NCI-H1105 (cell line): ENCODE measurements at places on chromosomes 7 and 10.
A peak's percentile ranks its signal among the peaks of the same experiment; 100 is the strongest.

- DNase-seq = no peak
Measured at GRCh38 chr10:128051548-128051947, 74.7 kb downstream of the MKI67 start.

GRCh38 chr10:54843932-54844331 is 42.9 kb upstream of the PCDH15 start:
- DNase-seq = no peak

- DNase-seq = no peak
Measured at GRCh38 chr7:17007841-17008240, 126.1 kb upstream of the AGR3 start.

GRCh38 chr10:61081301-61081700 is 137.3 kb upstream of the RHOBTB1 start:
- DNase-seq = no peak

- no peak for DNase-seq
Measured at GRCh38 chr10:31754803-31755624, 173.6 kb downstream of the ARHGAP12 start.

DNA sequence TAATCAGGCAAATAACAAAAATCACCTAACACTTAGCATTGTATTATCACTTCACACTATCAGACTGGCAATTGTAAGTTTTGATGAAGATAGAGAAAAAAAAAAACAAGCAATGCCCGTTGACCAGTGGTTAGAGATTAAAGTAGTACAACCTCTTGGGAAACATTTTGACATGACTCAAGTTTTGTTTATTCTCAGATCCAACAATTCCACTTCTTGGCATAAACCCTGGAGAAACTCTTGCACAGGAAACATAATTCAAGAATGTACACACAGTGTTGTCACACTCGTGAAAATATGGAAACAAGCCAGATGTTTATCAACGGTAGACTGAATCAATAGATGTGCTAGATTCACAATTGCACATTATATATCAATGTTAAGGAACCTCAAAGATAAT is 37.2 kb downstream of the FRMD4A start:
- DNase-seq = no peak

- DNase-seq = no peak
Measured at GRCh38 chr7:3244241-3244814, 56.7 kb upstream of the SDK1 start.

DNA sequence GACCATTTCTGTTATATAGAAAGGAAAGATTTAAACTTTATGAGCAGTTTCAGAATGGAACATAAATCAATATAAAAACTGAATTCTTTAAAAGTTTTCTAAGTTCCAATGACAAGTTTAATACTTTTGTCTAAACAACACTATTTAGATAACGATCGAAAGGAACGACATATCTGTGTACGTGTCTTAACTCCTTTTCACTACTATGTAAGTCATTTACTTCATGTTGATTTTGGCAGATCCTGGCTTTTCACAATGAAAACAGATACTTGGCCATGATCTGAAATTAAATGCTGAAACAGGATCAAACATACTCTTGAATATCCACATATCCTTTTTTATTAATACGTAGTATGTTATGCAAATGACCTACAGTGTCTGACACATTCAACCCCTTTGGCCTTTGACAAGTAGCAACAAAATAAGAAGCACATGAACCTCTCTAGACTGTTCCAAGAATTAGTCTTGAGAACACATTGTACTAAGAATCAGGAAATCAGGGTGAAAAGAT is 41.9 kb downstream of the RNLS start:
- no peak for DNase-seq

GRCh38 chr10:103869336-103869735 is 14.0 kb upstream of the SH3PXD2A start:
- DNase-seq = no peak

- DNase-seq = no peak
Measured at GRCh38 chr10:7409045-7409731, 1.6 kb downstream of the SFMBT2 start.

DNA sequence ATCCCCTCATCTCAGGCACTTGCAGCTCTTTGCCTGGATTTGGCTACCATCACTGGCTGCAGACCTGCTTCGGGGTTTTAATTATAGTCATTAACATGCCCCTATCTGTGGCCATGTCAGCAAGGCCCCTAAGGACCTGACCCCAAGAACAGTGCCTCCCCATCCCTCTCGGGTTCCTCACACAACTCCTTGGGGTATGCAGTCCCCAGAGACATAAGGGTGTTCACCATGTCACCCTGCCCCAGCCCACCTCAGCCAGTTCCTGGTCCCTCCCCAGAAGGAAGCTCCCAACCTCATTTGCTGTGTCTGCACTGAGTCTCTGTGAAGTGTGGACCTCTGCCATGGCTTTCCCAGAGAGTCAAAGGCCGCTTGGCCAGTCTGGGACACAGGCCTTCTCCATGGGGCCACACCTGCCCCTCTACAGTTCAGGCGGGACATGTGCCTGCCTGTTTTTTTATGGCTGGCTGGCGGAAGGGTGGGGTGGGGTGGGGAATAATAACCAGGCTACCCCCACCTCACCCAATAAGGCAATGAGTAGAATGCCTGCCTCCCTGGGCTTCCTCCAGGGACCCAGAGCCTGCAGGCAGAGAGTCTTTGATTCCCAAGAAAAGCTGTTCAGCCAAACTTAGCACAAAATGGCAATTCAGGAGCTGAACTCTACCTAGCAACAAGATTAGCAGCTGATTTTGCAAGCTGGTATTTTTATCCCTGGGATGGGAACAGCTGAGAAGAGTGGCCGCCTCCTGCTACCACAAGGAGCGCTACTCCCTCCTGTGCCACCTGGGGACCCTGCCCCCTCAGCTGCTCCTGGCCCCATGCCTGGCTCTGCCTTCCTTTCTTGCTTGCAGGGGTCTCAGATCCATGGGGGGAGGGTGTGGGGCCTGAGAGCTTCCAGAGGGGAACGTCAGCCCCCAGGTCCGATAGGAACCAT is 23.7 kb upstream of the CAMK2B start:
- no peak for DNase-seq

DNA sequence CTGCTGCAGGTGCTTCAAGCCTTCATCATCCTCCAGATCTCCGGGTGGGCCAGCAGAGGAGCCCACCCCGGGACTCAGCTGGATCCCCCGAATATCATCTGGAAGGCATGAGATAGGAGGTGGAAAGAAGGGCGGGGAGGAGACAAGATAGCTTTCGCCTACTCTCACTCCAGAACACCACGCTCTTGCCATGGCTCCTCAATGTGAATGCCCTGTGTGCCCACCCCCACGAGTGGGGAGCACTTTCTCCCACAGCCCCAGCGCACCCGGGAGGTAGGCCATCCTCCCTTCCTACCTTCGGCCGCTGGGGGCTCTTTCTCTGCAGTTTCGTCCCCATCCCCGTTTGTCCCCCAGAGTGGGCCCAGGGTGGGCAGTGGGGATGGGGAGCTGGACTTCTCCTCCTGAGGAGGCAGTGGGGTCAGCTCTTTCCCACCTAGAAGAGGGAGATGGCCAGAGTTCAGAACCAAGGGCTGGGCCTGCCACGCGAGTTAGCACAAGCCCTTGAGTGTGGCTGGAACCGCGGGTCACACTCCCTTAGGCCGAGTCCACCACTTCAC is 8.9 kb downstream of the GIGYF1 start:
- no peak for DNase-seq

- peak; percentile 84 for DNase-seq
Measured at GRCh38 chr7:47470567-47471357, 111.1 kb downstream of the TNS3 start.

DNA sequence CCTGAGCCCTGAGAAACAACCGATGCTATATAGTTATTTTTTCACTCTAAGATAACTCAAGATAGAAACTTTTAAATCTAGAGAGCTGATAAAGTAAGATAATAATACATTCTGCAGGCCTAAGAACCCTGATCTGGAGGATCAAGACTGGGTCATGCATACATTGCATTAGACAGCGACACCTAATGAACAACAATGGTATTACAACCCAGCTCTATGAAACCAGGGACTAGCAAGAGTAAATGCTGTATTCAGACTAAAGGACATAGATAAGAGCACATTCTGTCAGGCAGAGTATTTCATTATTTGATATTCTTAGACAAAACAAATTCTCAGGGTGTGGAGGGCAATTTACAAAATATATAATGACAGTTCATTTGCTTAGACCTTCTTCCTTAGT is 148.6 kb downstream of the GRK5 start:
- no peak for DNase-seq

DNA sequence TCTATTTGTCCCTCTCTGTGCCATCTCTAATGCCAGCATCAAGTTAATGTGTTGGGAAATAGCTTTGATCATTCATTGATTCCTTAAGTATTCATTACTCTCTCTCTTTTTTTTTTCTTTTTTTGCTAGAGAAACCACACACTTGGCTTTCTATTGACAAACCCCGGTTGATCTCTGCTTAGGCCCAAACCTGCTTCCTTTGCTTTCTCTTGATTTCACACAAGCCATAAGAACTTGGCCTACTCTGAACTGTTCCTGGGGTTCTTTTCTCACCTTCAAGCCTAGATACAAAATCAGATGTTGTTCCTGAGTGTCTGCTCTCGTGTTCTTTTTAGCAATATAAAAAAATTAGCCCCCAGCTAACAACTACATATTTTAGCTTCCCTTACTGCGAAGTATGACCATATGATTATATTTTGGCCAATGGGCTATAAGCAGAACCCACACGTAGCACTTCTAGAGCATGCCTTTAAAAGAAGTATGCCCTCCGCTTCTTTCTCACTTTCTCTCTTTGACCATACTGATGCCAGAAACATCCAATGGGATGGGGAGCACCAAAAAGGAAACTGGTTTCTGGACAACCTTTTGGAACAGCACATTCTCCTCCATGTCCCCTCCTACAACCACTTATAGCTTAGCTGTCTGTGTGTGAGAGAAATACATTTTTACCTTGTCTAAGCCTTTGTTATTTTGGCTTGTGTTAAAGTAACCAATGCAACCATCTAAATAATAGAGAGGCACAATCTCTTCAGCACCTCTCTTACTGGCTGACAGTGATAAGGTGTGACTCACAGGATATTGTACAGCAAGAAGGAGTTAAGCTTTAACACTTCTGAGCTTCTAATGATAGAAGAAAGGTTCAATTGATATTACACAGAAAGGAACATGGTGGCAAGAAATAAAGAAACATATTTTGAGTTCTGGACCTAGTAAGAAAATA is 96.6 kb upstream of the LRRN3 start:
- no peak for DNase-seq

GRCh38 chr7:107353701-107354100 is 116.2 kb upstream of the GPR22 start:
- DNase-seq = no peak

- no peak for DNase-seq
Measured at GRCh38 chr7:113125728-113126127, 7.4 kb upstream of the SMIM30 start.

GRCh38 chr10:84290235-84290634 is 38.2 kb upstream of the CCSER2 start:
- no peak for DNase-seq

GRCh38 chr10:101571271-101571925 is 16.7 kb downstream of the POLL start:
- no peak for DNase-seq

DNA sequence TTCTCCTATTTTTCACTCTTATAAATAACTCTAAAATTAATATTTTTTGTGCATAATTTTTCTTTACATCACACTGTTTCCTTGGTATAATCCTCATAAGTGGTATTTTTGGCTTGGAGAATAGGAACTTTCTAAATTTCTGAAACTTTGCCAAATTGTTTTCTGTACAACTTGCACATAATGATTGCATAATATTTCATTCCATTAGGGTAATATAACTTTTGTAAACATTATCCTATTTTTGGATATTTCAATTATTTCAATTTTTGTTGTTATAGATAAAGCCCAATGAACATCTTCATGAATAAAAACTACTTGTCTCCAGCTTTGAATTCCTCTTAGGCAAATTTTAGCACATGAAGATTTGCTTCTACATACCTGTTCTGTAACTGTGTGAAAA is 135.9 kb downstream of the ELAPOR2 start:
- no peak for DNase-seq

DNA sequence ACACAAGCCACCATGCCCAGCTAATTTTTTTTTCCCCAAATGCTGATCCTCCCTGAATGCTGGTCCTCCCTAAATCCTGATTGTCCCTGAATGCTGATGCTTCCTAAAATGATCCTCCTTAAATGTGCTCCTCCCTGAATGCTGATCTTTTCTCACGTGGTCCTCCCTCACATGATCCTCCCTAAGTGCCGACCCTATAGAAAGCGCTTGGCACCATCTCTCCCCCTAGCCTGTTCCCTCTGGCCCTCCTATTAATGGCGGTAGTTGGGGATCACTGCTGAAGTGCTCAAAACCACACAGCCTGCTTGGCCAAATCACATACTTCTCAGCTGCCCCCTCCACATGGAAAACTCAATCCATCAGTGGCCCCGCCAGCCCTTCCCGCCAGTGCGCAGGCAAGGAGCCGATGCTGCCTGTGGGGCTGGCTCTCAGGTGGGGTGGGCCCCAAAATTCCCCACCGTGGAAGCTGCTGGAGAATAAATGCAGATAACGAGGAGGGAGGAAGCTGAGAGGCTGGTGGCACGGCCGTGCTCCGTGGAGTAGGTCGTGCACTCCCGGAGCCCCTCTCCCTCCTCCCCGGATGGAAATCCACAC is 42.9 kb downstream of the COL26A1 start:
- DNase-seq = no peak

DNA sequence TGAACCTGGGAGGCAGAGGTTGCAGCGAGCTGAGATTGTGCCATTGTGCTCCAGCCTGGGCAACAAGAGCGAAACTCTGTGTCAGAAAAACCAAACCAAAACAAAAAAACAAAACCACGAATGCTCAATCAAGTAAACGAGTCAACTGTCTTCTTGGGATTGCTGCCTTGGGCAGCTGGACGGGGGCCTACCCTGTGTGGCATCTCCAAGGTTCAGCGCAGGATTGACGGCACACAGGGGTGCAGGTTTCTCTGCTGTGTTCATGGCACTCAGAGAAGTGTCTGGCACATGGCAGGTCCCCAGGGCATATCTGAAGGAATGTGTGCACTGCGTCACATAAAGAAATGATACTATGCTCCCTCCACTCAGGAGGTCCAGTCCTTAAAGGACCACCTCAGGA is 25.2 kb upstream of the CRYGN start:
- no peak for DNase-seq

GRCh38 chr10:72932259-72933015 is 22.2 kb downstream of the PLA2G12B start:
- no peak for DNase-seq

- DNase-seq = peak; percentile 94
Measured at GRCh38 chr7:66413379-66414114, 208.4 kb downstream of the TPST1 start.

GRCh38 chr10:5293691-5294550 is 70.8 kb upstream of the UCN3 start:
- no peak for DNase-seq

- DNase-seq = no peak
Measured at GRCh38 chr10:86203162-86203905, 163.3 kb downstream of the GRID1 start.

DNA sequence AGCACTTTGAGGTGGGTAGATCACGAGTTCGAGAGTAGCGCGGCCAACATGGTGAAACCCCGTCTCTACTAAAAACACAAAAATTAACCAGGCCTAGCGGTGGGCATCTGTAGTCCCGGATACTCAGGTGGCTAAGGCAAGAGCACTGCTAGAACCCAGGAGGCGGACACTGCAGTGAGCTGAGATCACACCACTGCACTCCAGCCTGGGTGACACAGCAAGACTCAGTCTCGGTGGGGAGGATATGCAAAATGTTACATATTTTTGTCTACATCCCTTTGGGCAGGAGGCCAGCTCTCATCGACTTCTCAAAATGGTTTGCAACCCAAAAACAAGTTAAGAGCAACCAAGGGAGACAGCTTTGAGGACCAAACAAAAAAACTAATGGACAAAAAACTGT is 8.2 kb downstream of the ATE1 start:
- no peak for DNase-seq

GRCh38 chr10:121684276-121684675 is 86.0 kb upstream of the FGFR2 start:
- no peak for DNase-seq

- no peak for DNase-seq
Measured at GRCh38 chr10:100519311-100520051, at the start of gene SEC31B. TSS of gene SEC31B (minus strand) at chr10:100519861. CDS start at chr10:100516952, 2,909 bp downstream.
